AG04450 (cell line): ENCODE measurements at places on chromosomes 1 and 21.

GRCh38 chr1:161190962-161191521 lies 7.8 kb downstream of the ADAMTS4 start:
- no peak for DNase-seq

GRCh38 chr1:228156941-228157728 lies 7.4 kb downstream of the GJC2 start:
- DNase-seq: no peak

DNA sequence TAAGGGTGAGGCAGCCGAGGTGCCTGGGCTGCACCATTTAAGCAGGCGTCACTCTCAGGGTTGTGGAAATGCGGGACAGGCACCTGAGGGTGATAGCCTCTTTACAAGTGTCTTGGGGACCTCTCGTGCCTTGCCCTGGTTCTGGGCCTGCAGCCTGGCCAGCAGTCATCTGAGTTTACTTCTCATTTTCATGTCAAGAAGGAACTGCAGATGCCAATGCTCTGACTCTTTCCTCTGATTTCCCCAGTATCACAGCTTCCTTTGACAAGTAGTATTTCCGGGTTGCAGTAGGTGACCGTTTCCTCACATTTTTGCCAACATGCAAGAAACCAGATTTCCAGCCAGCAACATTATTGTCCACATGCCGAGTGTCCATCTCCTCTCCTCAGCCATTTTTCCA lies 286.9 kb downstream of the DISC1 start:
- no peak for DNase-seq

- DNase-seq: peak; percentile 21
Measured at GRCh38 chr21:37658817-37659458, 257.3 kb downstream of the KCNJ6 start.

DNA sequence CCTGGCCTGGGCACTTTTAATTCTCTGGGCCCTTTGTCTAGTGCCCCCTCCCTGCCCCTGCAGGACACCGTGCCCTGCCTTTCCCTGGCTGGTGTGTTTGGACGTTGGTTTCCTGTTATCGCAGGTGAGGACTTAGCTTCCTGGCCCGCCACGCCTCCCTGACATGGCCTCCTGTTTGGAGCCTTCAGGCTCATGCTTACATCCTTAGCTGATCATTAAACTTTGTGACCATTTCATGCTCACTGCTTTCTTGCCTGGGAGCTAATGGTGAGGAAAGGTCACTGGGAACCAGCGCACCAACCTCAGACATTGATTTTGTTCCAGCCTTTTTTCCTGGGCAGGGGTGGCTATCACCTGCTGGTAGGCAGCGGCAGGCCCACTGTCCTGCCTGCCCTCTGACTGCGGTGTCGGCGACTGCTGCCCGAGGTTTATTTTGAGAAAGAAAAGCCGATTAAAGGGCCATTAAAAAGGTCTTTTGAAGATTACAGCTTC lies 3.7 kb downstream of the PFKL start:
- DNase-seq: no peak

GRCh38 chr1:111813440-111814304 lies 58.0 kb downstream of the DDX20 start:
- no peak for DNase-seq

GRCh38 chr1:183470147-183470960 lies 1.9 kb upstream of the SMG7 start:
- DNase-seq: no peak

GRCh38 chr1:70331962-70332361 lies 22.6 kb downstream of the ANKRD13C start:
- no peak for DNase-seq

- DNase-seq: no peak
Measured at GRCh38 chr1:109790735-109791494, 27.2 kb upstream of the EPS8L3 start.

DNA sequence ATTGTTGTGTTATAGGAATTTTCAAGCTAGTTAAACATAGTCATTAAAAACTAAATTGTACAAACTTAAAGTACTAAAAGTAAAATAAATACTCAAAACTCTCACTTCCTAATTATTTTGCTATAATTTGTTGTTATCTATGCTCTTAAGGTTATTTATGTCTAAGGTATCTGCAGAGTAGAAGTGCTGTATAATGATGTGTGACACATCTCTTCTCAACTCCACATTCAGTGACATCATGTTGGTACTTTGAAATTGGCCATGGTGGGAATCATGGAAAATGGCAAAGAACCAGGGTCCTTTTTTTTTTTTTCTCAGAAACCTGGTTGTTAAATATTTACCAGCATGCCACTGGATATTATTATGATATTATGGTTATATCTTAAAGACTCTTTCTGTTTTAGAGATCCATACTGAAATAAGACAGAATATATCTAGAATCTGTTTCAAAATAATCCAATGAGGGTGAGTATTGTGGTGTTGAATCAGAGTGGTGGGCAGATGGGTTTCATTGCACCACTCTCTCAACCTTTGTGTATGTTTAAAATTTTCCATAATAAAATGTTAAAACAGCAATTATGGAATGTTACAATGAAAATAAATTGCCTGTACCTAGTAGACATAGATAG lies 22.4 kb downstream of the LRRC8B start:
- no peak for DNase-seq

DNA sequence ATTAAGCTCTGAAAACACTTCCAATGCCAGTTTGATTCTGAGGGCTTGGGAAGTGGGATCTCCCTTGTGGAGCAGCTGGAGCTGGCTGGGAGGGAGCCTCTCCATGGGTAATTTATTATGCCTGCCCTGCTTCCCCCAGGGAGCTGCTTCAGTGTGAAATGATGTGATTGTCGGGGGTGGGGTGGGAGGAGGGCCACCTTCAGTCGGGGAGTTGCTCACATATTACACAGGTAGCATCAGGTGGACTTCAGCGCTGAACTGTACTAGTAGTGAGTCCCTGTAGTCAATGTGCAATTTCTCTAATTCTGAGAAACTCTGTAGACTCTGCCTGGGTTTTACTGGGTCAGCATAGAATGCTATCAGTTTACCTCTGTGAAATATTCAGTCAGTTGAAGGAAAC lies 12.8 kb downstream of the PLA2G2E start:
- no peak for DNase-seq

DNA sequence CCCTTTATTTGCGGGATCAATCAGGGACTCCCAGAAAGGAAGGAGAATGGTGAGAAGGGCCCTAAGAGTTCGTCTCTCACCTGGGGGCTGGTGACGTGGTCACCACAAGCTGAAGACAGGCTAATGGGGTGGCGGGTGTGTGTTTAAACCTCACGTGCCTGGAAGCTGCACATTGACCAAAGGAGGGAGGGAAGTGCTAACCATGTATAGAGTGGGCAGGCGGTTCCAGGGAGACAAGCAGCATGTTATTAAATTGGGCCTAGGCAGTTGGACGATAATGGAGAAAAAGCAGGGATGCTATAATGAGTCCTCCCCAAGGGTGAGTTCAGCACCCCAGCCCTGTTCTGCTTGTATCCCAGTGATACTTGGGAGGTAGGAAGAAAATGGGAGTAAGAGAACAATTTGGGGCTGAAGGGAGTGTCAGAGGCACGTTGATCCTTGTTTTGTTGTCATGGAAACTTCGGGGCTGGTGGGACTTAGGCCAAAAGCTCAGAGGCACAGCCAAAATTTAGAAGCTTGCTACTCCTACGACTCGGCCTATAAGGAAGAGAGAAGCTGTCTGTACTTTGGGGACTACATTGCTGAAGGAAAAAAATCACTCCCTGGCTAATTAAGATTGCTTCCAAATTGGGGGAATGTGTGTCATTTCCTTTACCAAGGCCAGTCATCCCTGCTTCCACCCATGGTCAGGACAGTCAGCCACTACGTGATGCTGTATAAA lies 33.2 kb upstream of the EPHA8 start:
- DNase-seq: no peak

- DNase-seq: no peak
Measured at GRCh38 chr21:32008714-32009113, 135.9 kb downstream of the HUNK start.

- no peak for DNase-seq
Measured at GRCh38 chr1:20379075-20379474, 88.4 kb downstream of the VWA5B1 start.

DNA sequence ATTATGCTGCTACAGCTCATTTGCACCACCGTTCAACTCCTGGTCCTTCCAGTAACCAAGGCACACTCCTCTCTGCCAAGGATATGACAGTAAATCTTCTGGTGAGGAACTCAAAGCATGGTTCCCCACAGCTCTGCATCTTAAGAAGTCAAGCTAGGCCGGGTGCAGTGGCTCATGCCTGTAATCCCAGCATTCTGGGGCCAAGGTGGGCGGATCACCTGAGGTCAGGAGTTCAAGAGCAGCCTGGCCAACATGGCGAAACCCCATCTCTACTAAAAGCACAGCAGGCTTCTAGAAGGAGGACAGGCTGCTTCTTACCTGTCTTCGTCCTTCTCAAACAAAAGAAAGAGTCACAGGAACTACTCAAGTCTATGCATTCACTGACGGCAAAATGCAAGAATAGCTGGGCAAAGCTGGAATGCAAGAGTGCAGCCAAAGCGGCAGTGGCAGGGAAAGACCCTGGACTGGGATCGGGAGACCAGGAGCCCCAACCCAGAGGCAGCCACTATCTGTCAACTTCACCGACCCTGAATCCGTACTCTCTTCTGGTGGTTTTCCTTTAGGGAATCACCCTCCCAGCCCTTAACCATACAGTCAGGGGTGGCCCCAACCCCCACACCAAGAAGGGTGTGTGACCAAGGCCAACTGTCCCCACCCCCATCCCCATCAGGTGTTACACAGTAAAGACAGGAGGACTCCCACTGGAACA lies 75.5 kb downstream of the NPHP4 start:
- DNase-seq: no peak

DNA sequence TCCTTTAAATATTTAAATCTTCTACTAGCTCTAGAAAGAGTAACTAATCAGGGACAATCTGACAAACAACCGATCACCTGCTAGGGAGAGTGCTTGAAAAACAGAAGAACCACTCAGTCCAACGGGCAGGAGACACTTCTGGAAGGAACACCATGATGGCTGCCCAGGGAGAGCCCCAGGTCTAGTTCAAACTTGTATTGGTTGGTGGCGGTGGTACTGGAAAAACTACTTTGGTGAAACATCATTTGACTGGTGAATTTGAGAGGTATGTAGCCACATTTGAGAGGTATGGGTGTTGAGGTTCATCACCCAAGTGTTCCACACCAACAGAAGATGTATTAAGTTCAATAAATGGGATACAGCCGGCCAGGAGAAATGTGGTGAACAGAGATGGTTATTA lies 4.8 kb upstream of the WDR47 start:
- no peak for DNase-seq

- no peak for DNase-seq
Measured at GRCh38 chr1:158248118-158248517, 6.1 kb upstream of the CD1A start.

DNA sequence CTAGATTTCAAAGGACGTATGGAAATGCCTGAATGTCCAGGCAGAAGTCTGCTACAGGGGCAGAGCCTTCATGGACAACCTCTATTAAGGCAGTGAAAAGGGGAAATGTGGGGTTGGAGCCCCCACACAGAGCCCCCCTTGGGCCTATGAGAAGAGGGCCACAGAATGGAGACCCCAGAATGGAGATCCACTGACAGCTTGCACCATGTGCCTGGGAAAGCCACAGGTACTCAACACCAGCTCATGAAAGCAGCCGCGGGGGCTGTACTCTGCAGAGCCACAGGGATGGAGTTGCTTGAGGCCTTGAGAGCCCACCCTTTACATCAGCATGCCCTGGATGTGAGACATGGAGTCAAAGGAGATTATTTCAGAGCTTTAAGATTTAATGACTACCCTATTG lies 108.7 kb downstream of the DMRTB1 start:
- DNase-seq: no peak

DNA sequence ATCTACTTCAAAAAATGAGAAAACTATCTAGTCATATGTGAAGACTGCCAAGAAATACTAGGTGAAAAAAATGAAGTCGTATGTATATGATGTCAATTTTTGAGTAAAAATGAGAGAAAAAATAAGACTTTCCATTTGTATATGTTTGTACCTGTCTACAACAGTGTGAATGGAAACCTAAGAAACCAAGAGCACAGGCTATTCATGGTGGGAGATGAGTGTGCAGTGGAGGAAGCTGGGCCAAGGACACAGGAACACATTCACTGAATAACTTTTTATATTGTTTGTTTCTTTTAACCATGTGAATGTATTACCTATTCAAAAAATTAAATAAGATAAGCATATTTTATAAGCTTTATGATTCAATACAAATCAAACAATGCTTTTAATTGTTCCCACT lies 67.0 kb downstream of the ERO1B start:
- no peak for DNase-seq

DNA sequence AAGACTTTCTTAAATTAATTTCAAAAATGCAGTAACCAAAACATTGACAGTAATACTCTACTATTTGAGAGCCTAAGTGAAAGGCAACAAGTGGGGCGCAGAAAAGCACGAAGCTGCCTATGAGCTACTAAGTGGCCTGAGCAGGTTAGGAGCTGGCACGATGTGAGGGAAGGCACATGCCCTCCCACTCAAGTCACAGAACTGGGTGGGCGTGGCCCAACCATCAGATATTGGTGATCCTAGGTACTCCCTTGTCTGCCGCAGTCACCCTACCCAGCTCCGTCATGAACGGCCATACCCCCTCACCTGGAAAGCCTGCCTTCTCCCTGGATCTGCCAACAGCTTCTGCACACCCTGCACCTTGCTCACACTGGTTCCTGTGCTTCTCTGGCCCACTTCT lies 40.8 kb downstream of the SSBP3 start:
- no peak for DNase-seq

DNA sequence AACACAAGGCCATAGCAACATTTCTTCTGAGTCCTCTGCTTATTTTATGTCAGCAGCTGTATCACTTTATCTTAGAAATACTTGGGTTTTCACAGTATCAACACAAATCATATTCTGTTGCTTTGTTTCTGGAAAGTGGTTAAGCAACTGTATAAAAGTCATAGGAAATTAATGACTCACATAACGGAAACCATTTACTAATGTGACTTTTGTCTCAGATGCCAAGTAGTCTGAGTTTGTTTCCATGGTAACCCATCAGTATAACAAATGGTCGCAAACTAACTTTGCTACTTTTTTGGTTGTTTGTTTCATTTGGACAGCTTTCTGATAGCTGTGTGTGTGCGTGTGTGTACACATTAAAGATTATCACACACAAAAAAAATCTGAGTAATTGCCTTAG lies 31.1 kb downstream of the EEIG2 start:
- peak; percentile 80 for DNase-seq

DNA sequence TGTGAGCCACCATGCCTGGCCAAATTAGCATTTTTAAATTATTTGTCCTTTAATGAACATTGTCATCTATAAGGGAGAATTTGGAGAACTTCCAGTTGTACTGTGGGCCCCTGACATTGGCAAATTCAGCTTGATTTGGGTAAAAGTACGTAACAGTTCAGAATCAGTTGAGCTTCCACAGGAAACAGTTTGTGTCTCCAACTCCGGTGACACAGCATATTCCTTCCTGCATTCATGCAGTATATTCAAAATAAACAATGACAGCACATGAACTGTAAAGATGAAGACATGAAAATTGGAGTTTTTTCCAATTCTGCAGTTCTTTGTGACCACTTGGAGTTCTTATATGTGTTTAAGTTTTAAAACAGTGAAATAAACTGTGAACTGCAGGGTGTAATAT lies 28.2 kb downstream of the RNF220 start:
- DNase-seq: no peak
